ENCODE measurements at places on chromosomes 4 and X.

GRCh38 chr4:74635490-74636123, 158.7 kb downstream of the BTC start:
- no peak for DNase-seq

- DNase-seq = no peak
Observed at GRCh38 chrX:52811065-52811625, at the start of gene XAGE5. Gene XAGE5 (plus strand): TSS chrX:52811287. CDS start chrX:52812567, 1,280 bp downstream.

DNA sequence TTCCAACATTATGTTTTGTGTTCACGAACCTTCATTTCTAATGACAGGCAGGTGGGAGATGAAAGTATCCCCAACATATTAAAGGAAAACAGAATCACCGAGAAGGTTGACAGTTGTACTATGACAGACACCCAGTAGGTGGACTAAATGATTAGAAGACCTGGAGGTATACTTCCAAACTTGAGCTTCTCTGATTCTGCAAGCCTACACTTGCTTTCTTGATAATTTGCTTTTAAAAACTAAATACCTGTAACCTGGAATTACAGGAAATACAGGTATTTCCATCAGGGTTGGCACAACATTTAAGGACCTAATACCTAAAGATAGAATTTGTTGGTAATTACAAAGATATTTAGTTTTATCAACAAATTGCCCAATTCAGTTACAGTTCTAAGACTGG, 43.4 kb downstream of the C4orf51 start:
- DNase-seq = no peak

DNA sequence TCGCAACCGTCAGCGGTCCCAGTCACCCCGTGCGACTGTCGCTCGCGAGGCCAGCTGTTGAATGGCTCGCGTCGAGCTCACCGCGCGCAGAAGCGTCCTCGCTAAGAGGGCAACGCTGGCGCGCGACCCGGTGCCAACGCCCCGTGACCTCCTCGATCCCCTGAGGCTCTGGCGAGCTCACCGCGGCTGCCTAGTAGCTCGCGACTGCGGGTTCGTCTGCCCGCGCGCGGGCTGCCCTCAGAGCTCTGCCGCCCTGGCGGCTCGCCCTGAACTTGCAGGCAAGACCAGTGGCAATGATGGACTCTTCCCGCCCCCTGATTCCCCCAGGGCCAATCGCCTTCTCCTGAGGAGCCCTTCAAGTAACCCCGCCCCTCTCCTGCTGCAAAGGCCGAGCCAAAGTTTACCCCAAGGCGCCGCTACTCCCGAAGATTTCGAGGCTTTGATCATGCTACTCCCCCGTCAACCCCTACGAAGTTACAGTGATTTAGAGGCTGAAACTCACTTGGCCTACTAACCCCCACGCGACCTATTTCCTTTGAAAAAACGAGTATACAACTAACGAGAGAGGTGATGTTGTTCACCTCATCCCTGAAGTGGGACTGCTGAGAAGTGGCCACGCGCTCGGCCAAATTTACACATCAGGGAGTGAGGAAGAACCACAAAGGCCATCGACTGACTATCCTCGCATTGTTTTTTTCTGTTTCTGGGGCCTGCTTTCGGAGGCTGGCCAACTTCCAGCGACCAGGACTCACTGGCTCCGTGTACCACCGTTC, 37.5 kb downstream of the PGRMC1 start:
- no peak for DNase-seq

DNA sequence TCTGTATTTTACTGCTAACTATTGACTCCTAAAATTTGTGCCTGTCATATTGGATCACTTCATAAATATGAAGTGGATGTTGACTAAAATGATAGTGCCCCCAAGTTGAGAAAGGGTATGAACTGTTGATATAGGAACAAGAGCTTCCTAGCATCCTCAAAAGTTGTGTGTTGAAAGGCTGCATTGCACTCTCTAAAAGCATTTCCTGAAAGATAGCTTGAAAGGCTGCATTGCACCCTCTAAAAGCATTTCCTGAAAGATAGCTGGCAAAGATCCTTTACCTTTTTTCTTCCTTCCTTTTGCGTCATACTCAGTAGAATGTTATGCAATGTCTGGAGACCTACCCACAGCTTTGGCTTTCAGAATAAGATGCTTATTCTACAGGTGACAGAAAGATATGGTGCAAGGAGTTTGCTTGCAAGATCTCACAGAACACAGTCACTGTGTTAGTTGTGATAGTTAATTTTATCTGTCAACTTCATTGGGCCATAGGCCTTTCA, 274.6 kb upstream of the GALNTL6 start:
- no peak for DNase-seq

DNA sequence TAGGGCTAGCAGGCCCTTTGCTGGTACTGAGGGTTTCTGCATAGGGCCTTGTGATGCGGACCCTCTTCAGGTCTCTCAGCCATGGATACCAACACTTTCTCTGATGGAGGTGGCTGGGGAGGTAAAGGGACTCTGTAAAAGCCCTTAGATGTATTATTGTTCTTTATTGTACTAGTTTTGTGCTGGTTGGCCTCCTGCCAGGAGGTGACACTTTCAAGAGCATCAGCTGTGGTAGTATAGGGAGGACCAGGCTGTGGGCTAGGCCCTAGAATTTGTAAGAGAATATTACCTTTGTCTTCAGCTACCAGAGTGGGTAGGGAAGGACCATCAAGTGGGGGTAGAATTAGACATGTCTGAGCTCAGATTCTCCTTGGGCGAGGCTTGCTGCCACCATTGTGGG, 936.3 kb downstream of the CENPC start:
- DNase-seq = no peak

DNA sequence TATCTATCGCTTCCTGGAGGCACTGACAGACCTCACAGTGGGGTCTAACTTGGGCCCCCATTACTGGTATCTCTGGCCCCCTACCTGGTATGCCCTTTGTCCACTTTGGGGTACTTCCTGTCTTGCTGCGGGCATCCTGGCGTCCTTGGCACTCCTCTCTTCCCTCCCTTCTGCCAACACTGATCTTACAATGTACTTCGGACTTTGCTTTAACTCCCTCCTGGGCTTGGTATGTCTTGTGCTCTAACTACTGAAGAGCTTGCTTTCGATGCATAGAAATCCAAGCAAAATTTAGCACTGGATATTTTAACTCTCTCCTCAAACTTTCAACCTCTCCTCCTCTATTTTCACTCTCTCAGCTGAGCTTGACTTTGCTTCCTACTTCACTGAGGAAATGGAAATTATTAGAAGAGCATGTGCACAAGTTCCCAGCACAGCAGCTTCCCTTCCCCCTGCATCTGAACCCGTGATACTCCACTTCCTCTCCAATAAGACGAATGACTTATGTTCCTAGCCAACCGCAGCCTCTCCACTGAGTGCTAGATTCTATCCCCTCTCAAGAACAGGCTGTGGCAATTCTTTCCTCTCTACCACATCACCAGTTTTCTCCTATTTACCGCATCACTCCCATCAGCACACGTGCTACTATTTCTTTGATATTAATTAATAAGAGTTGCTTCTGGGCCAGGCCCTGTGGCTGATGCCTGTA, 52.9 kb downstream of the SUPT20HL2 start:
- no peak for DNase-seq

- DNase-seq = no peak
Observed at GRCh38 chr4:87122252-87122651, 98.2 kb downstream of the KLHL8 start.

DNA sequence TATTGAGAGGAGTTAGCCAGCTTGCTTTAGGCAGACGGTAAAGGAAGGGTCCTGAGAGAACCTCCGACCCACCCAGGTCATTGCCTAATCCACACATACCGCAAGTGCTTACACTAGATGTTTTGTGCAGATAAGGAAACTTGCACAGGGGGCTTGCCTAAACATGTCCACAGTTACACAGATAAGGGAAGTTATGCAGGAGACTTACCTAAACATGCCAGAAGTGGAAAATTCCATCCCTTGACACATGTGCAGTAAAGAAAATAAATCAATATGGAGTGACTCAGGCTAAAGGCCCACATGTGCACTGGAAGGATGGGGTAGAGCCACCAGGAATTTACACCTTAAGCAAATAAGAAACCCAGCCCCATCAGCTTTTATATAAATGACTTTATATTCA, 232.8 kb upstream of the HDX start:
- DNase-seq = no peak

DNA sequence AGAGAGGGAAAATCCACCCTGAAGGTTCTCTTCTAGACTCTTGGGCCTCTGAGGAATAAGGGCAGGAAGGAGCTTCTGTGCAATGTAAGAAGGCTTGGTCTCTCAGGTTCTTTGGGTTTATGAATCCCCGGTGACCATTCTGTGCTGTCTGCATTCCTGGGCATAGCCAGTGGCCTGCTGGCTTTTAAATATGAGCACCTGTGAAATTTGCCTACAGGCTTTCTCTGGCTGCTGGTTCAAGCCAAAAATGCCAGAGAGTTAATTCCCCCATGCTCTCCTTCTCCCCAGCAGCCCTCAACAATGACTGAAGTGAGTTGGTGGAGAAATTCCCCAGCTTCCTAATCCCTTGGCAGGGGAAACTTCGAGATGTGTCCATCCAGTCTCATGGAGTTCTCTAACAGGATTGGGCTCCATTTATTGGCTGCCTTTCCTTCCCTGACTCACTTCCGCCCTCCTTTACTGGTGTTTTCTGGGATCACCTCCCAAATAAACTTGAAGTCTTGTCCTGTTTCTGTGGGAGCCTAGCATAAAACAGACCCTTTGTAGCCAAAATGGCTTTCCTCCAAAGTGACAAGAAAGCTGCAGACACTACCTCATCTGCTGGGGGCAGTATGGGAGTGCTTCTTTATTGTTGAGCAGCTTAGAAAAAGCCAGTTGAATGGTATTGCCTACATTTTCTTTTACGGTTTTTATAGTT, 179.4 kb upstream of the CASK start:
- no peak for DNase-seq

- DNase-seq = no peak
Observed at GRCh38 chrX:2397229-2398063, 103.3 kb downstream of the DHRSX start.

DNA sequence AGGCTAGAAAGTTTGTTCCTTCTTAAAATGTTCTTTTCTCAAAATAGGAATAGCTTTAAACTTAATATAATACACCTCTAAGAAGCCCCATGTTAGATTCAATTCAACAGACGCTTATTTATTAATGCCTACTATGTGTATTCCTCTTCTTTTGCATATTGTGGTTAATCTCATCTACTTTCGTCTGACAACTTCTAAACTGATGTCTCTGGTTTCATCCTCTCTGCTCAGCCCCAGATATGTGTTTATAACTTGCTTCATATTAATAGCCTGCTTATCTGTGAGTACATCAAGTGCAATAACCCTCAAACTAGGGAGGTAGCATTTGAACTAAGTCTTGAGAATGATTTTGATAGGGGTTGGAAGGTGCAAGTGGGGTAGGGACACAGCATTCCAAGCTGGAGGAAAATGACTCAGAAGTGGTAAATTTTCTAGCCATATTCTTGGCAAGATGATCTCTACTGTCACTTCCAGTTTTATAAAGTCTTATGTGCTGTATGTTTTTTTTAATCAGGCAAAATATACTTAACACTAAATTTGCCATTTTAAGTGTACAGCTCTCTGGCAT, 37.0 kb downstream of the STK26 start:
- no peak for DNase-seq

DNA sequence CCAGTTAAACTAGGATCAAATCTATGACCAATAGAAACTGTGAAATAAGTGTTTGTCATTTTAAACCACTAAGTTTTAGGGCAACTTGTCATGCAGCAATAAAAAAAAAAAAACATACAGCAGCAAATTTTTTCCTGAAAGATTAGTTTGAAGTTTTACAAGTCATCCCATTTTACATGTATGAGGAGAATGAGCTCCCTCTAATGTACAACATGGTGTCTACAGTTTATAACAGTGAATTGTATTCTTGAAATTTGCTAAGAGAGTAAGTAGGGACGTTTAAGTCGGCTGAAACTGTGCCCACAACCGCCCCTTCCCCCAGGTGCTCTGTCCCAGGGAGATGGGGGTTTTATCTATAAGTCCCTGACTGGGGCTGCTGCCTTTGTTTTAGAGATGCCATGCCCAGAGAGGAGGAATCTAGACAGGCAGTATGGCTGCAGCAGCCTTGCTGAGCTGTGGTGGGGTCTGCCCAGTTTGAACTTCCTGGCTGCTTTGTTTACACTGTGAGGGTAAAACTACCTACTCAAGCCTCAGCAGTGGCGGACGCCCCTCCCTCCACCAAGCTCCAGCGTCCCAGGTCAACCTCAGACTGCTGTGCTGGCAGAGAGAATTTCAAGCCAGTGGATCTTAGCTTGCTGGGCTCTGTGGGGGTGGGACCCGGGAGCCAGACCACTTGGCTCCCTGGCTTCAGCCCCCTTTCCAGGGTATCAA, 499.3 kb upstream of the CT83 start:
- DNase-seq = no peak

- no peak for DNase-seq
Observed at GRCh38 chr4:79492148-79492547, 84.1 kb upstream of the GK2 start.

GRCh38 chr4:1195109-1195671, 22.8 kb upstream of the SPON2 start:
- no peak for DNase-seq

GRCh38 chr4:89298788-89299152, 8.8 kb downstream of the GPRIN3 start:
- no peak for DNase-seq

DNA sequence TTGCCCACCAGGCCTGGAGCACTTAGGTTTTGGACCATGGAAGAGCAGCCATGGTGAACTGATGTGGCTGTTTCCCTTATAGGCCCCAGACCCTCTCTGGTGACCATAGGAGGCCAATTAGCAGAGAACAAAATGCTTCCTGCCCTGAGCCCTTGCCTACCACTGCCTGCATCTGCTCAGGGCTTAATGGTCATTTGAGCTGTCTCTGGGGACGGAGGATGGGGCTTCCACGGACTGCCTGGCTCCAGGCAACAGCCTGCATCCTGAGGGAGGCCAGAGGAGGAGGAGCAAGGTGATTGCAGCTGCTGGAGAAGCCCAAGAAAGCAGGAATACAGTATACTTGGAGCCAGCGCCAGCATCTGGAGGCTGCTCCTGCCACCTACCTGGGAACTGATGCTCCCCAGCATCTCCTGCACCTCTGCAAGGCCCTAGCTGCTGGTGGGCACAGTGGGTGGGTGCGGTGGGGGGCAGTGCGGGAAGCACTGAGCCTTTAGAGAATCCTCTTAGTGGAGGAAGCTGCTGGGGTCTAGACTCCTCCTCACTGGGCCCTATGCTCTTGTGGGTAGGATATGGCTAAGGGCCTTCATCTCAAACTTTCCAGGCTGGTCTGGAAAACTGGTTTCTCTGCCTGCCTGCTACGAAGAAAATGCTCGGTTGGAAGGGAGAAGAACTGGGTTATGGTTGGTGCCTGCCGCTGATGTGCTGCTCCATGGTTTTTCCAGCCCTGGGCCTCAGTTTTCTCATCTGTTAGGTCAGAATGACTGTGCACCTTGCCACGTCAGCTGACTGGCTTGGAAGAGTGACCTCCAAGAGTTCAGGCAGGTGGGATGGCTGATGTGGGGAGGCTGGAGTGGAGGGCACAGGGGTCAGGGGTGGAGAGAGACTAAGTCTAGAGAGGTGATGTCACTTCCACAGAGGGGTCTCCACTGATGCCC, 158.8 kb upstream of the PJA1 start:
- no peak for DNase-seq

Data from stimulated activated CD8-positive, alpha-beta memory T cell treated with anti-CD3 and anti-CD28 coated beads, Interleukin-2, amount 100 ng/mL, for 1 hour (primary cell).